ENCODE measurements at places on chromosomes 12 and 14.
A peak's percentile ranks its signal among the peaks of the same experiment; 100 is the strongest.

DNA sequence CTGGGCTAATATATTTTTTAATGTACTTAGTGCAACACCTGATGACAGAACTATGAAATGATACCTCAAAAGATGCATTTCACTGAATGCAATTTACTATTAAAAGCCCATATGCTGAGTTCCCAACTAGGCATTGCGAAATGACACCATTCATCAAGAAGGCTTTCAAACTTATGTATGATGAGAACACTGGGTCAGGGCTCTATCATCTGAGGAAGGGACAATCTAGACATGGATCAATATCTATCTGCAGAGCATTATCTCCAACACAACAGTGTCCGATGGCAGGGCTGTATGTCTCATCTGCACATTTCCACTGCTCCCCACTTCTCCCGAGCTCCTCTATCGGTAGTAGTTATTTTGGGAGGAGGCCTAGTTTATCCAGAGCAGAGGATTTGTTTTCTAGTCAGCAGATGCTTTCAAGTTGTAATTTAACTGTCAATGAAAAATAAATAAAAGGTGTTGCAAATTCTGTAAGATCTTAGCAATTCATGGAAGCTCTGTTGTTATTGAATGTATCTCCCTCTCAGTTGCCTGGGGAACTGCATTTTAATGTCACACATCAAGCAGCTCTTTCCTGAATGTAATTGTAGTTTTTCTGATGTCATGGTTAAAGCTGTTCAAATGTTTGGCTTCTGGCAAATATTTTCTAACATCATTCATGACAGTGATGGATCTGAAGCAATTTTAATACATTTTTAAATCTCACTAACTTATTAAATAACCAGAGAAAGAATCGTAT is 7.4 kb upstream of the GCH1 start:
- no peak for DNase-seq

- no peak for DNase-seq
Observed at GRCh38 chr14:39229601-39230110, 4.1 kb upstream of the MIA2 start.

GRCh38 chr12:4030929-4031702 is 157.9 kb upstream of the PARP11 start:
- DNase-seq: peak; percentile 80

GRCh38 chr12:28963554-28963953 is 185.5 kb upstream of the FAR2 start:
- DNase-seq: no peak

DNA sequence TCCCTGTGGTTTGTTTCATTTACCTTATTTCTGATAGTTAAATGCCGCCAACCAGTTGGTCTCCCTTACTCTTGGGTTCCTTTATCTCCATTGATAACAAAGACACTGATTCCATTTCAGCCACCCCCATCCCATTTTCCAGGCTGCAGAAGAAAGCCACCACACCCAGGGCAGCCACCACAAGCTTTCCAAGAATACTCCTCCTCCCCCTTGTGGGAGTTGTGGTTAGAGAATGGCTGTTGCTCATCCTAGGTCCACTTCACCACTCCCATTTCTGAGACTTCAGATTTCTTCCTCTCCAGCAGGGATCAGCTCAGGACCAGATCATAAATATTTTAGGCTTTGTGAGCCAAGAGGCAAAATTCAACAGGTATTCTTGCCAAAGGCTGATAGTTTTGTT is 73.9 kb downstream of the ANO4 start:
- no peak for DNase-seq

DNA sequence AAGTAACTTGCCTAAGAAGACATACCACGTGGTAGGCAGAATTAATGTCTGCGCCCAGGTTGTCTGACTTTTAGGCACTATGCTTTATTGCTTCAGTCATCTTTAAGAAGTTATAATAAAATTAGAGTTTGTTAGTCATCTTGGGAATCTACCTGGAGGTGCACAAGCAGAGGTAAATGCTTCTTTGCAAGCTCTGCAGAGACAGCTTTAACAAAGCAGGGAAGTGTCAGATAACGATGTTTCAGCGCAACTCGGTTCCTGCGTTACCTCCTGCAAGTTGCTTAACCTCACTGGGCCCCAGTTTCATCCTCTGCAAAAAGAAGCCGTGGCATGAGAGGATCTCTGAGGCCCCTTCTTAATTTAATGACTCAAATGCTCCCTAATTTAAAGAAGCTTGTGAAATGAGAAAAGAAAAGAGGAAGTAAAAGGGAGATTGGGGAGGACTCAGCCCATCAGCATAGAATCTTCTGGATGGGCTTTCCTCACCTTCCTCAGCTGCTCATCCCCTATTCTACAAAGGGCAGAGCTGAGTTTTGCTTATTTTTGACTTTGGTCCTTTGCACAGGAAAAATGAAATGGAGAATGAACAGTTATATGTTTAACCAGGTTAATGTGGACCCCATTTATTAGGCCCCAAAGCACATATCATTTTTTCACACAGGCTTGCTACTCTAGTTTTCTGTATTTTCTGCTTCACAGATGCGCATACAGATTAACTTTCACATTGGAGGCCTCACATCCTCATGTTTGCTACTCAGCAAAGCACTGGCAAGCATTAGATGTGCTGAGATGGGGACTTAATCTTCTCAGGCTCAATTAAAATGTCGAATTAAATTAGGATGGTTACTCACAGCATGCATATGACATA is 5.1 kb downstream of the ARHGDIB start:
- DNase-seq: peak; percentile 56

GRCh38 chr12:24821691-24822090 is 127.2 kb downstream of the BCAT1 start:
- DNase-seq: no peak

DNA sequence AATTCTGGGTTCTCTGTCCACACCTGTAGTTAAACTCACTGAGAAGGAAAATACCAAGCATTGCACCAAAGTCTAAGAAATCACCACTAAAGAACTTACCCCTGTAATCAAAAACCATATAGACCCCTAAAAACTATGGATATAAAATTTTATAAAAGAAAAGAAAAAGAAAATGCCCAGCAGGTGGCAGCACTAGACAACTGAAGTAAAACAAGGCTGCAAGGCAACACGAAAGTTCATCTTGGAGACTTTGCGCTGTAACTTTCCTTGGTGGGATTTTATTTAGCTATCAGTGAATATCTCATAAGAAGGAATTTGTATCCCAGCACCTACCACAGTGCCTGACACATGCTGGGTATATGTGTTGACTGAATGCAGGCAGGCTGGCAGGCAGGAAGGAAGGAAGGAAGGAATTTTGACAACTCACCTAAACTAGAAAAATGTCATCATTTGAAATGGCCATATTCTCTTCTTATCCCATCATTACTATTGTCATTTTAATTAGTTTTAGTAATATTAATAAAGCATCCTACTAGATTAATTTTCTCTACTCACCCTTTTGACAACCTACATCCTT is 68.2 kb upstream of the ETV6 start:
- DNase-seq: peak; percentile 85

All from stimulated activated CD8-positive, alpha-beta memory T cell treated with anti-CD3 and anti-CD28 coated beads, Interleukin-4, amount 100 ng/mL, for 48 hours (primary cell).